Transverse colon (tissue), 4 donors: ENCODE measurements at places on chromosomes 6 and 20.

- no peak for DNase-seq
Measured at GRCh38 chr6:116449565-116449964, 11.6 kb upstream of the CALHM6 start.

- no peak for DNase-seq
Measured at GRCh38 chr20:23399568-23400241, 21.6 kb downstream of the NAPB start.

- DNase-seq, result no peak
Measured at GRCh38 chr6:62640749-62641148, 354.7 kb upstream of the KHDRBS2 start.

DNA sequence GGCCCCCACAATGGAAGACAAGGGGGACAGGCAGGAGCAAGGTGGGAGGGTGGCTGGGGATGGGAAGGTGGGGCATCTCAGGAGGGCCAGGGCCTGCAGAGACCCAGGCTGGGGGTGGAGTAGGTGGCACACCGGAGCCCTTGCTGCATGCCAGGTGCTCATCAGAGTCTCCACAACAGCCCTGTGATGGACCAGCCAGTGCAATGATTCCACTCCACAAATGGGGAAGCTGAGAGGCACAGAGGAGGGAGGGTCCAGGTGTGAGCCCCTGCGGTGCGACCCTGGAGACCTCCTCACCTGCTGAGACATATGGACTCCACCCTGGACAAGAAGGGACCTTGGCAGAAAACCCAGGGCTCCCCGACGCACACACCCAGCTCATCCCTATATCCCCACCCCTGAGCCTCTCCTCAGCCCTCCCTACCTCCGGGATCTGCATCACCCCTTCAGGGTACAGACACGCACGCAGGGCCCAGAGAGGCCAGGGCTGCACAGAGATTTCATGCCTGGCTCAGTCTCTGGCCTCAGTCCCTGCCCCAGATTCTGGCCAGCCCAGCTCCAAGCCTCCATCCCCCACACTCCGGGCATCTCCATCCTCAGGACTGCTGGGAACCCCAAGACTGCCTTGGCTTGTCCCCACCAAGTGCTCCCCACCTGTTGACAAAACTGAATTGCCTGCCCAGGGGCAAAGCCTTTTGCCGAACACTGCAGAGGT, 7.1 kb upstream of the GRM4 start:
- DNase-seq, result no peak

DNA sequence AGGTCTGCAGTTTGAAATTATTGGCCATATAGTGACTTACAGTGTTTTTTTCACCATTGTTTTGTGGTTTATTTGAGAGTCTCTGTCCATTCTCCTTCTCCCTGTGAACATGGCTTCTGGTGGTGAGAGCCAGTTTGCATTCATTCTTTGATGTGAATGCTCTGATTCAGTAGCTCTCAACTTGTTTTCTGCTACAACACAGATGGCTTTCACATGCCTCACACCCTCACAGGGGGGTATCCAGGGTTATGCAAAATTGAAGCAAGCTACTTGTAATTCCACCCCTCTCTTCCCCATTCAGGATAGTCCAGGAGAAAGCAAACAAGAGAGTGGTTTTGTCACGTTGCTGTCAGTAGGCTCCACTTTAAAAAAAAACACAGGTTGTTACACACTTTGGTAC, 55.6 kb downstream of the SLX4IP start:
- DNase-seq, result no peak

DNA sequence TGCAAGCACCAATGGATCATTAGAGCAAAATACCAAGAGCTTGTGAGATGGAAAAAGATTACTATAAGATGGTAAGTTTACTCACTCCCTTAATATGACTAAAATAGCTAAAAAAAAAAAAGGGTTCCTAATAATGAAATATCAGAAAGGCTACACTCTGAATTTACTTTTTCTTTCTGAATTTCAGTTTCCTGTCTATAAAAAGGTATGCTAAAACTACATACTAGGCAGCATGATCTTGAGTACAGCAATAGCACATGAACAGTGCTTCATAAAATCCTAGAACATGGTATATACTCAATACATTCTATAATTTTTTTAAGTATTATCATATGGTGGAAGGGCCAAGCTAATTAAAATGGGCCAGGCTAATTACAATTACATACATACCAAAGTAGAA, 24.0 kb upstream of the FAM135A start:
- no peak for DNase-seq
